Left ventricle myocardium inferior (tissue), 1 donor: ENCODE measurements at places on chromosomes 16 and 17.

DNA sequence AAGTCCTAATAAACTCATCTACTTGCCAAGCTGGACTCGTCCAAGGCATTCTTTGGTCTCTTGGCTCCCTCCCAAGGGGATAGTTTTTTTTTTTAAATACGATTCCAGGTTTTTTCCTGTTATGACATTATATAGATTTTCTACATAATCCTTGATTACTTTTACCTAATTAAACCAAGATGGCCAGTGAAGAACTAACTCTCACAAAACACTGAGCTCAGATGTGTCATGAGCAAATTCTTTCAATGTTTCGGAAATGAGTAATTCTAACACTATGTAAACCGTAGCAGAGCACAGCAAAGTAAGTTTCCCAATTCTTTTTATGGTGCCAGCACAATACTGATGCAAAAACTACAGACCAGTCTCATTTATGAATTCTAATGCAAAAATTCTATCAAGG lies 1.8 kb downstream of the ZNF23 start:
- no peak for DNase-seq

- peak; percentile 42 for DNase-seq
Measured at GRCh38 chr16:88315543-88316105, 67.1 kb upstream of the ZNF469 start.

- no peak for DNase-seq
Measured at GRCh38 chr17:81332914-81333528, 37.9 kb upstream of the SLC38A10 start.

GRCh38 chr16:14240964-14241363 lies 169.8 kb downstream of the MRTFB start:
- DNase-seq: no peak

DNA sequence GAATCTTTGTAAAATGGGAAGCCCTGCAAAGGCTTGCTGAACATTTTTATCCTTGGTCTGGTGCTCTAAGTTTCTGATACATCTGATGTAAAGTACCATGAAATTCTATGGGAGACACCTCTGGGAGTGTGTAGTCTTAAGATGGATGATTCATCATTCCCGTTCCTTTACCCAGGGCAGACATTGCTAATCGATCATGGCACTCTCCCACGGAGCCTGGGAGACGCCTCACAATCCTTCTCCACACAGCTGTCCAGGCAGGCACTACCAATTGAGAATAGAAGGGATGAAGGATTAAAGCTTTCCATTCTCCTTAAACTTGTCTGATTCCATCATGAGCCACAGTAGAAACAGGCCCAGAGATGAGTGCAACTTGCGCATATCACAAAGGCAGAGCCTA lies 144.8 kb downstream of the GSG1L start:
- DNase-seq: no peak

- DNase-seq: peak; percentile 46
Measured at GRCh38 chr16:50153596-50154419, 702 bp downstream of the TENT4B start.

DNA sequence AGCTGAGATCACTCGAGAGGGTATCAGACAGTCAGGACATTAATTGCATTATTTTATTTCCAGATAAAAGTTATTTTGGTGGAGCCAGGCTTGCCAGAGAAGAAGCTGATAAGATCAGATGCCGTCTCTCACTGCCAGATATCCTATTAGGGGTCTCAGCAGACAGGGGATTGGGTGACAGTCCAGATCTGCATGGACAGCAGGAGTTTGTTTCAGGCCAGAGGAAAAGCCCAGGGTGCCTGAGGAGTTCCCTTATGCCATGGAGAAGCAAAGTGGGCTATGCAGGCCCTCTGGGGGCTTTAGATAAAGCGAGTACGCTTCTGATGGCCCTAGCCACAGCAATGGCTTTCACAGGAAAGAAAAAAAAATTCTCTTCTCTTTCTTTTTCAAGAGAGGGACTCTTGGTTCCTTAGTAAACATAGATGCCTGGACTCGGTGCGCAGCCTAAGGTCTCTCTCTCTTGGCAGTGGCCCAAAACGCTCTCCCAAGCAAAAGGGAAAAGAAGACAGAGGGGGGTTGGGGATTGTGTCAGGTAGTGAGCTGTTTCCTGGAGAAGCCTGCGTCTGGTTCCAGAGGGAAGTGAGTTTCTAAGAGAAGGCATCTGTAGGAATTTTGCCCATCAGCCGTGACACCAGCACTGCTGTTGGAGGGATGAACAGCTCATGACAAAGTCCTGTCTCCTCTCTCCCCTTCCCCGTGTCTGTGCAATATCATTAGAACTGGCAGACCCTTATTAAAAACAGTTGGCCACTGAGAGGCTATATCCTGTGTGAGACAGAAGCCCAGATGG lies 166.3 kb upstream of the FOXF1 start:
- no peak for DNase-seq

- no peak for DNase-seq
Measured at GRCh38 chr17:77002103-77003045, 134.2 kb downstream of the MGAT5B start.

DNA sequence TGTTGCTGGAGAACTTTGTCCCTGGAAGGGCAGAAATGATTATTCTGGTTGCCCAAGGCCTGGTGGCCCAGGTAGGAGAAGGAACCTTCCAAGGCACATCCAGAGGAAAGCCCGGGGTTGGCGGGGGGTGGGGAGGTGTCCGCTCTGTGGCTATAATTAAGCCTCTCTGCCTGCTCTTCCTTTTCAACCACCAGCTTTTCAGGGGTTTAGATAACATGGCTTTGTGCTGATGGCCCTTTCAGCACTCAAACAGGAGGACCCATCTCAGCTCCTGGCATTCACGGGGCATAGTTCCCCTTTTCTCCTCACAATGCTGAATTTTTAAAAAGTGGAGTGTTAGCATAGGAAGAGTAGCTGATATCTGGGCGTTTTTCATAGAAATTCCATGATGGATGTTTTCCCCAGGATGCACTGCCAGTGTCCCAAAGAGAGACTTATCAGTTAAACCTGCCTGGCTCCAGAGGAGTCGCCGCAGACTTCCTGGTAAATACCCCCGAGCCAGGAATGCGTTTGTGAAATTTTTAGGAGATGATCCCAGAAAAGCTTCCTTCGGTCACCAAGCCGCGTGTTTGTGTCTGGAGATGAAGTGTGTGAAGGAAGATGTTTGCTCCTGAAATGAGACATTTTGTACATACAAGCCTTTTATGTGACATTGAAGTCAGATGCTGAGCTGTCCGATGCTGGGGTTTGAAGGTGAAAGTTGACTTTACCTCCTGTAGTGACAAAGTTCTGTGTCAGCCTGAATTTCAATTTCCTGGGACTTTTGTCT lies 188.5 kb downstream of the MSI2 start:
- no peak for DNase-seq

DNA sequence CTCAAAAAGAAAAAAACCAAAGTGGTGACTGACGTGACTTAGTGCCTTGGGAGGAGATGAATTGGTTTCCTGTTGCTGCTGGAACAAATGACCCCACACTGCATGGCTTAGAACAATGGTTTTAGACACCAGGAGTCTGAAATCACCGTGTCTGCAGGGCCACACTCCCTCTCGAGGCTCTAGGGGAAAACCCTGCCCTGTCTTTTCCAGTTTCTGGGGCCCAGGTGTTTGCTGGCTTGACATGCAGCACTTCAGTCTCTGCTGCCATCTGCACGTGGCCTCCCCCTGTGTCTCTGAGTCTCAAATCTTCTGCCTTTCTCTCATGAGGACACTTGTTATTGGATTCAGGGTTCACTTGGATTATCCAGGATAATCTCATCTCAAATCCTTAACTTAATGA lies 323.8 kb upstream of the TNRC6C start:
- no peak for DNase-seq

DNA sequence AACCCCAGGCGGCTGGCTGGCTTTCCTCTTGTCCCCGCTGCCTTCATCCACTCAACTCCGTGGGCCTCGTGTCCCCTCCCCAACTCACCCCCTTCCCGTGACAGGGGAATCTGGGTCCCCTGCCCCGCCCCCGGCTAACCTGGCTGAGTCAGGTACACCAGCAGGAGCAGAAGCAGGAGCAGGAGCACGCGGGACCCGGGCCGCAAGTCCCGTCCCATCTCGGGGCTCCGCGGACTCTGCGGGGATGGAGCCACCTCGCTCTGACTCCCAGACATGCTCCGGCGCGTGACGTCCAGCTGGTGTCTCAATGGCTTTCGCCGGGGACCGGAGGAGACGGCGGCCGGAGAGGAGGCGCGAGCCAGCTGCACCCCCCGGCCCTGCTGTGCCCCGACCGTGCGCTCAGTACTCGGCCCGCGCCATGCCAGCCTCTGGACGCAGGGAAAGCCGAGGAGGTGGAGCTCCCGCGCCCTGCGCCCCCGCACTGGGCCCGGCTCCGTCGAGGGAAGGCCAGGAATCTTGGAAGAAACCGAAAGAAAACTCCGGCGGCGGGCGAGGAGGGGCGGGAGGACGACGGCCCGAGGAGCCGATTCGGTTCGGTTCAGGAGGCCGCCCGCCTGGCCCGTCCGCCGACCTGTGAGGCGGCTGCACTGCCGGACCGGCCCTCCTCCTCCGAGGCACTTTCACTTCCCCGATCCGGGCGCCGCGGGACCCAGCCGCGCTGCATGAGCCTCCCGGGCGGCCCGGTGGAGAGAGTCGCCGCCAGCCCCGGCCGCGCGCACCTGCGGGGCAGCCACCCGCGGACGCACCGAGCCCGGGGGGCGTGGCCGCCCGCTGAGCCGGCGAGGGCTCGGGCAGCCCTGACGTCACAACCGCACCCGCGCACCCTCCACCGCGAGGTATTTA lies at the start of the genes CXCL16 and ZMYND15:
Gene CXCL16, minus strand, starts transcription at position 807 of the 903 bp plus-strand sequence. Its CDS starts 589 bp downstream, at position 218.
Gene ZMYND15, plus strand, starts transcription at position 712 of the 903 bp plus-strand sequence. CDS start 716 bp downstream, outside the sequence.
- DNase-seq: peak; percentile 52
